ENCODE measurements at places on chromosomes 7 and 10.

GRCh38 chr7:63521-64021, 128.8 kb upstream of the FAM20C start:
- DNase-seq: no peak

DNA sequence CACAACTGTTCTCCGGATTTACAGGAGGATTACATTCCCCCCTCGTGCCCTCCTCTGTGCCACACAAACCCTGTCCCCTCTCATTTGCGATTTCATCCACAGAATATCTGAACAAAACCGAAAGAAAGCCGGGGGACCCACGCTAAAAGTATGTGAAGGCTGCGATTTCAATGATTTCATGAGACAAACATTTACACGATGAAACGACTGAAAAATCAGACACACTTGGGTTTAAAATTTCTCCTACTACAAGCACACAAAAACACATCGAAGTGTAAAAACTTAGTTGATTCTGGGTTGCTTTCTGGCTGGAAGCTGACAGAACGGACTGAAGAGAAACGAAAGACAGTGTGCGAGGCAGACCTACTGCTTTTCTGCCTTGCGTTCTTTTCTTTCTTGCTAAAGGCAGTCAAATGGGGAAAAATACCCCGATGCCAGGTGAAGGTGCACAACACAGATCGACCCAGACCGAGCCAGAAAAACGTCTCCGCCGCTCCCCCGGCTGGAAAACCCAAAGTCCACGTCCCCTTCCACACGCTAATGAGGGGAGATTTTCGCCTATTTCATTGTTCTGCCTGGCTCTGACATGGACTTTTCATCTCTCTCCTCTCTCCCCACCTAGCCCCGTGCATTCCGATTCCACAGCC, 1.2 kb downstream of the HIPK2 start:
- no peak for DNase-seq

GRCh38 chr10:88253128-88253527, 330.0 kb downstream of the RNLS start:
- DNase-seq: no peak

DNA sequence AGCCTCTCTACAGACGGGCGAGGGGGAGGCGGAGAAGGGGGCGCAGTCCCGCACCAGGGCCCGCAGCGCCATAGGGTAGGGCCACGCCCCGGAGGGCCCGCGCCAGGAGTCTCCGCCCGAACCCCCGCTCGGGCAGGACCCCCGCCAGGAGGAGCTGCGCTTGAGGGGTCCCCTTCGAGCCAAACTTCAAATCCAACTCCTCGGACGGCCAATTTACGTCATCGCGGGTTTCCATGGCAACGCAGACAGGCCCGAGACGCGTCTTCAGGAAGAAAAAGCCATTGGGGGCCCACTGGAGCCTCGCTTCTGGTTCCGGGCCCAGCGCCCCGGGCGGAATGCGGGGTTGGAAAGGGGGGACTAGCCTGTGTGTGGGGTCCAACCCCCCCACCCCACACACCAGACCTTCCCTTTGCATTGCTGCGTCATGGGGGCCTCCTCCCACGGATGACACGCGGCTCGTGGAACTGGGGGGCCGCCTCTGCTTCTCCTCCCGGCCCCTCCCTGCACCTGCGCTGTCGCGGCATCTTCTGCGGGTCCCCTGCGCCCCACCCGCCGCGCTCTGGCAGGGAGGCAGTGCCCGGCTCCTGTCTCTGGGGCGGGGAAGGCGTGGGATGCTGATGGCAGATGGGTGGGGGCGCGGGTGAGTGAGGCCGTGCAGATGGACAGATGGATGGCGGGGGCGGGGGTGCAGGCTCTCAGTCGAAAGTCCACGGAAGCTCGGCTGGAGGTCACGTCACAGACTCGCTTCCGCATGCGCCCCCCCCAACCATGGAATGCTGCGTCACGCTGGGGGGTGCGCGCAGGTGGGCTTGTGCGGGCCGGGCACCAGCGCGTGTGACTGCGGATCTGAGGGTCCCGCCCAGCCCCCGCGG, 1.2 kb downstream of the CALY start:
- DNase-seq: peak; percentile 84

- DNase-seq: no peak
Measured at GRCh38 chr10:96074776-96075175, 31.4 kb downstream of the CCNJ start.

Measured in T-helper 1 cell (primary cell).